Liver (tissue), 10 donors: ENCODE measurements at places on chromosomes 11 and 22. TPM values are rescaled to one million over a fixed set of nuclear protein-coding genes. Genes with fewer than 3 reads are reported as not detected.

DNA sequence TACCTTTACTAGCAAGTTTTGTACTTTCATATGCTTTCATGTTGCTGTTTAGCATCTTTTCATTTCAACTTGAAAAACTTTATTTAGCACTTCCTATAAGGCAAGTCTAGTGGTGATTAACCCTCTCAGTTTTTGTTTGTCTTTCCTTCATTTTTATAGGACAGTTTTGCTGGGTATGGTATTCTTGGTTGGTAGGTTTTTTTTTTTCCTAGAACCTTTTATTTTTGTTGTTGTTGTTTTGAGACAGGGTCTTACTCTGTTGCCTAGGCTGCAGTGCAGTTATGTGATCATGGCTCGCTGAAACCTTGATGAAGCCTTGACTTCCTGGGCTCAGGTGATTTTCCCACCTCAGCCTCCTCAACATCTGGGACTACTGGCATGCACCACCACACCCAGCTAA lies 29.9 kb upstream of the SLC5A1 start:
- no peaks in the 10 kb centered on the region for H3K36me3 ChIP-seq
- H3K4me1 ChIP-seq = no peaks in the 10 kb centered on the region
- H3K27ac ChIP-seq = no peak overlapping the region
- no peaks in the 10 kb centered on the region for H3K27me3 ChIP-seq

GRCh38 chr11:20337526-20338154 lies 25.9 kb upstream of the HTATIP2 start:
- no peak overlapping the region for H3K4me3 ChIP-seq
- no peaks in the 10 kb centered on the region for H3K27me3 ChIP-seq
- no peaks in the 10 kb centered on the region for H3K36me3 ChIP-seq
- no peak overlapping the region for H3K27ac ChIP-seq

- no peaks in the 10 kb centered on the region for H3K36me3 ChIP-seq
- DNase-seq = no peak
- H3K4me1 ChIP-seq = no peaks in the 10 kb centered on the region
These were observed 288.3 kb upstream of the ANO3 start for GRCh38 chr11:26043665-26044064.

DNA sequence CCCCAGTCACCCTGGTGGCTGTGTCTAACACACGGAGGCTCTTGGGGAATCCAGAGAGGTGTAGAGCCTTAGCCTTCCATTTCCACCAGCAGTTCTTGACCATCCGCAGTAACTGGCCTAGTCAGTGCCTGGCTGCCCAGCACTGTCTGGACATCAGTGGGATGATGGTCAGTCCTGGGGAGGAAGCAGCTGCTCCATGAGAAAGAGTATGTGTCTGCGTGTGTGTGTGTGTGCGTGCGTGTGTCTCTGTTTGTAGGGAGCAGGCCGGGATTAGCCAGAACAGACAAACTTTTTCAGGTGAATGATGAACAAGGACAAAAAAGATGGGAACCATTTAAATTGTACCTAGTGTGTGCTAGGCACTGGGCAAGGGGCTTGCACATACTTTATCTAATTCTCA lies 109.3 kb upstream of the SYT13 start:
- H3K27me3 ChIP-seq = no peaks in the 10 kb centered on the region
- no peaks in the 10 kb centered on the region for H3K36me3 ChIP-seq

DNA sequence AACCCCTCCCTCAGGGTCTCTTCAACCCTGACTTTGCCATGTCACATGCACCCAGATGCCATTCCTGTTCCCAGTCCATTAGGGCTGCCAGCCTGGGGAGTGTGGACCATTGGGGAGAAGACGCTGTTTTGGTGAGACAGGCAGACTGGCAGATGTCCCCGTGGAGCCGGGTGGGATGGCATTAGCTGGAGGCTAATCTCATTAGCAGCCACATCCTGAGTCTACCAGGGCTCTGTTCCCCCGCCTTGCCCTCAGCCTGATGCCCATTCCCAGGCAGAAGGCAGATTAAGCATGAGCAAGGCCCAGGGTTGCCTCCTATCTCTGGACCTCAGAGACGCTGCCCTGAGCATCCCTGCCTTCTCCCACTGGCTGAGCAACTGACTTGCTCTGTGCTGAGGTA lies 46.4 kb upstream of the ALX4 start:
- no peaks in the 10 kb centered on the region for H3K27me3 ChIP-seq
- no peaks in the 10 kb centered on the region for H3K4me1 ChIP-seq
- no peak overlapping the region for H3K27ac ChIP-seq
- no peak overlapping the region for H3K4me3 ChIP-seq
- no peak for DNase-seq
- H3K36me3 ChIP-seq = no peaks in the 10 kb centered on the region

DNA sequence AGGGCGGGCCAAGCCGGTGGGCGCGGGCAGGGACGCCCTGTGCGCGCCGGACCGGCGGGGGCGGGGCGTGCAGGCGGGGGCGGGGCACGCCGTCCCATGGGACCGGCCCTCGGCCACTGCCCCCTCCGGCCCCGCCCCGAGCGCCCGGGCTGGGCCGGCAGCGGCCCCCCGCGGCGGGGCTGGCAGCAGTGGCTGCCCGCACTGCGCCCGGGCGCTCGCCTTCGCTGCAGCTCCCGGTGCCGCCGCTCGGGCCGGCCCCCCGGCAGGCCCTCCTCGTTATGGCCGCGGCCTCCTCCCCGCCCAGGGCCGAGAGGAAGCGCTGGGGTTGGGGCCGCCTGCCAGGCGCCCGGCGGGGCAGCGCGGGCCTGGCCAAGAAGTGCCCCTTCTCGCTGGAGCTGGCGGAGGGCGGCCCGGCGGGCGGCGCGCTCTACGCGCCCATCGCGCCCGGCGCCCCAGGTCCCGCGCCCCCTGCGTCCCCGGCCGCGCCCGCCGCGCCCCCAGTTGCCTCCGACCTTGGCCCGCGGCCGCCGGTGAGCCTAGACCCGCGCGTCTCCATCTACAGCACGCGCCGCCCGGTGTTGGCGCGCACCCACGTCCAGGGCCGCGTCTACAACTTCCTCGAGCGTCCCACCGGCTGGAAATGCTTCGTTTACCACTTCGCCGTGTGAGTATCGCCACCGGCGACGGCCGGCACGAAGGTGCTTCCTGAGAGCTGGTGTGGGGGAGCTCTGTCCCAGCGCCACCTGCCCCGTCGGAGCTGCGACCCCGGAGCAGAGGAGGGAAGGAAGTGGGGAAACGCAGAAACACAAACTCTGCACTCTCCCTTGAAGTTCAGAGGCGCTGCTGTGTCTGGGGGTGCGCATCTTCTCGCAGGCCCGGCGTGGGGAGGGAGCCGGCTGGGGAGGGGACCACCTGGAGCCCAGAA lies at the start of gene KCNQ1:
Gene KCNQ1, plus strand, starts transcription at position 188 of the 925 bp plus-strand sequence. Its CDS starts 91 bp downstream, at position 279.
- peak within 1 kb of the TSS; percentile 54 for H3K4me3 ChIP-seq
- no peaks in the 10 kb centered on the region for H3K36me3 ChIP-seq
- DNase-seq = no peak
- H3K27ac ChIP-seq = no peak within 1 kb of the TSS
- peaks cover 13% of the 10 kb centered on the region for H3K4me1 ChIP-seq

DNA sequence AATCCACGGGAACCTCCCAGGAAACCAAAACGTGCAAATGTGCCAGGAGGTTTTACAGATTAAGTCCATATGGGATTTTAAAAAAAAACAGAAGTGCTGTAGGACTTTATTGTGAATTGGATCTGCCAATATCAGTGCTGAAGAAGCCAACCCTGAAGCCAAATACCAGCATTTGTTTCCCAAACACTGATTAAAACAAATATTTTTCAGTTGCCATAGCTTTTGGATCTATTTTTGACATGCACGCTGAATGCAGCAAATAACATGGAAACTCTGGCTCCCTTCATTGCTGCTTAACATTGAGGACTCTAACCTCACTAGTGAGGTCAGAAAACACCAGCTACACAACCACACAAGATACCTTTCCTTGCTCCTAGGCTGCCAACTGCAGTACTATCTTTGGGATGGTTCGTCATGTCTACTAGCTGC lies 28.4 kb upstream of the SIK2 start:
- H3K4me1 ChIP-seq = peaks cover 9% of the 10 kb centered on the region
- H3K27ac ChIP-seq = peak overlapping the region; percentile 5
- DNase-seq = no peak

GRCh38 chr11:6431861-6432260 lies 8.9 kb downstream of the HPX start:
- H3K27me3 ChIP-seq = no peaks in the 10 kb centered on the region
- no peak overlapping the region for H3K27ac ChIP-seq
- H3K36me3 ChIP-seq = peaks cover 22% of the 10 kb centered on the region
- no peak for DNase-seq

- no peaks in the 10 kb centered on the region for H3K27me3 ChIP-seq
- H3K27ac ChIP-seq = peak overlapping the region; percentile 7
- no peak for DNase-seq
These were observed 1.6 kb upstream of the SHANK3 start for GRCh38 chr22:50670914-50671538.

DNA sequence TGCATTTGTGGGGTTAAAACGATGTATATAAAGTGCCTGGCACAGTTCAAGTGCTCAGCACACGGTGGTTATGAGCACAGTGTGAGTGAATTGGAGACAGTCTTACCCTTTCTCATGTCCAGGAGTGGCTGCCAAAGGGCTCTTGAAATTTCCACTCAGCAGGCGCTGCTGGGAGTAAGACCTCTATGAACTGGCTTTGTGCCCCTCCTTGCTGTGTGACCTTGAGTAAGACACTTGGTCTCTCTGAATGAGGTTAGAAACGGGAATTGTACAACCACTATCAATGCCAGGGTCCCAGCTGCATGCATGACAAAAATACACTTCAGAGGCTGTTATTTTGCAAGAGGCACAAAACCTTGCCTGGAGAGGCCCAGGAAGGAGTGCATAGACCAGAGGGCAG lies 86.6 kb downstream of the TSPAN18 start:
- H3K36me3 ChIP-seq = no peaks in the 10 kb centered on the region
- DNase-seq = no peak
- H3K4me1 ChIP-seq = no peaks in the 10 kb centered on the region
- no peak overlapping the region for H3K27ac ChIP-seq
- no peak overlapping the region for H3K4me3 ChIP-seq

GRCh38 chr11:120660024-120660565 lies 148.5 kb downstream of the GRIK4 start:
- no peak overlapping the region for H3K27ac ChIP-seq
- DNase-seq = peak; percentile 39
- no peaks in the 10 kb centered on the region for H3K27me3 ChIP-seq
- no peaks in the 10 kb centered on the region for H3K36me3 ChIP-seq

DNA sequence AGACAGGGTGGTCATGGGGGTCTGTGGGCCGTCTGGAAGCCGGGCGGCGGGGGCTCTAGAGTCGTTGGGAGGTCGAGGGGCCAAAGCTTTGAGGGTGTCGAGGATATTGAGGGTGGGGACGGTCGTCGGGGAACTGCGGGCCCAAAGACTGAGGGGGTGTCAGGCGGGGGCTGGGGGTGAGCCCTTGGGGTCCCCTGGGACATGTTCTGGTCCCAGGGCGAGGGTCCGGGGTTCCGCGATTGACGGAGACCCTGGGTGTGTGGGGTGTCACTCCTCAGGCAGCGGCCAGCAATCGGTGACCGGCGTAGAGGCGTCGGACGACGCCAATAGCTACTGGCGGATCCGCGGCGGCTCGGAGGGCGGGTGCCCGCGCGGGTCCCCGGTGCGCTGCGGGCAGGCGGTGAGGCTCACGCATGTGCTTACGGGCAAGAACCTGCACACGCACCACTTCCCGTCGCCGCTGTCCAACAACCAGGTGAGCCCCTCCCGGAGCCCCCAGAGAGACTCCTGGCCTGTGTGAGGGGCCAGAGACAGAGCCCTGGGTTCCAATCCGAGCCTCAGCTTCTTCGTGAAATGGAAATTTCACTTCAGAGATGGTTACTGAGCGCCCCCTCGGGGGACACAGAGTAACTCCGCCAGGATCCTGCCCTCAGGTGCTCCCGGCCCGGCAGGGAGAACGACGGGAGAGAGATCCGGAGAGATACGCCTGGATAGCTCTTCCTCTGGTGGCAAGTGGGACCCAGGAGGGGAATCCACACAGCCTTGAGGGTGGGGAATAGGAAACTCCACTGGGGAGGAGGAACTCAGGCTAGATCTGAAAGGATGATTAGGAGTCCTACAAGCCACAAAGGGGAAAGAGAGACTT lies 714 bp downstream of the SDF2L1 start:
- H3K4me1 ChIP-seq = peaks cover 8% of the 10 kb centered on the region
- H3K4me3 ChIP-seq = peak overlapping the region; percentile 81
- no peaks in the 10 kb centered on the region for H3K36me3 ChIP-seq
- H3K27me3 ChIP-seq = no peaks in the 10 kb centered on the region
- H3K27ac ChIP-seq = peak overlapping the region; percentile 30

GRCh38 chr11:17393472-17393871 lies 5.0 kb upstream of the KCNJ11 start:
- no peaks in the 10 kb centered on the region for H3K36me3 ChIP-seq
- no peaks in the 10 kb centered on the region for H3K4me1 ChIP-seq
- H3K27ac ChIP-seq = no peak overlapping the region

CCDC34 gene
- 10.5 TPM for total RNA-seq

OR2AG1 gene
- not detected for total RNA-seq

CARD18 gene
- not detected for total RNA-seq

RIMBP3B gene
- under 0.01 TPM for total RNA-seq

LRP4 gene
- total RNA-seq = 0.93 TPM

VPREB3 gene
- total RNA-seq = not detected

SLCO2B1 gene
- total RNA-seq = 92.1 TPM

OR5A1 gene
- total RNA-seq = not detected
